Stimulated activated naive CD4-positive, alpha-beta T cell treated with Interleukin-2 at 50 U/mL for 16 hours (primary cell): ENCODE measurements at places on chromosomes 5 and 9.

DNA sequence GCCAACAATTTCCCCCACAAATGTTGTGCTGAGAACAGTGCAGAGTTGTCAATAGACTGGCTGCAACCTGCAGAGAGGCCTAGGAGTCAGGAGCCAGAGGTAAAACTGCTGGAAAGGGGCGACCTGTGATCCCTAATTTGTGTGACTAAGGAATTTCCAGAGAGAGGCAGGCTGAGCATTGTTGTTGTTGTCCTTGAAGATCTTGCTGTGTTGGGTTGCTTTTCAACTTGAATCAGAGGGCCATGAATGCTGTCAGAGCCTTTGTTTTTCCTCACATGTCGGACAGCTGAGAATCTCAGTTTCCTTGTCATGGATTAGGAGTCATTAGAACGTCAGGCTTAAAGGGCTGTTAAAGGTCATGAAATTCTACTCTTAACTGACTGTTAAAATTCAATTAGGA is 134.6 kb upstream of the ASTN2 start:
- no peak for DNase-seq

DNA sequence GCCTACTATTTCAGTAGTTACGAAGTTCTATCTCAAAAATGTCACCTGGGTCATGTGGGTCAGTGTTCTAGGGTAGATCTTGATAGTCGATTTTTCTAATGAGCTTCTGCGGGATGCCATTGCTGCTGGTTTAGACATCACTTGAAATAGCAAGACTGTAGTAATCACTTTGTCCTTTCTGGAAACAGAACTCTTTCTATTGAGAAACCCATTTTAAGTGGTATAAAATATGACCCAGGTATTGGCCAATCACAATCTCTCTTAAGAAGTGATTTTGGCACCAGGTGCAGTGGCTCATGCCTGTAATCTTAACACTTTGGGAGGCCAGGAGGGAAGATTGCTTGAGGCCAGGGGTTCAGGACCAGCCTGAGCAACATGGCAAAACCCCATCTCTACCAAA is 17.6 kb downstream of the ARRDC3 start:
- DNase-seq = no peak

GRCh38 chr9:136117291-136117915 is 1.3 kb downstream of the TMEM250 start:
- peak; percentile 11 for DNase-seq

DNA sequence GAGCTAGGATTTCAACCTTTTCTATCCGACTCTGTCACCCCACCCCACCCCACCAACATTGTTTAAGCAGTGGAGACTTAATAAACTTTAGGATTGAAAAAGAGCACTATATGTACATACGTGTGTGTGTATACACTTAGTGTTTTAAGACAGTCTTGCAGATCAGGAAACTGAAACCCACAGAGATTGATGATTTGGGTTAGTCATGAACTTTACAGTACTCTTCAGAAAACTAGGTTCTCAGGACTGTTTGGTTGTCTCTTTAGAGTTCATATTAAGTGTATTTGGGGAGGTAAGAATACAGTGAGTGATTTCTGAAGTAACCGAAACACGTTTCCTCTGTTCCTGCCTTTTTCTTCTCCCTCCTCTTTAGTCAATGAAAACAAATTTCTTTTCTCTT is 1043.1 kb downstream of the TLE1 start:
- DNase-seq = no peak

GRCh38 chr5:32523625-32524024 is 61.7 kb upstream of the SUB1 start:
- DNase-seq = no peak

DNA sequence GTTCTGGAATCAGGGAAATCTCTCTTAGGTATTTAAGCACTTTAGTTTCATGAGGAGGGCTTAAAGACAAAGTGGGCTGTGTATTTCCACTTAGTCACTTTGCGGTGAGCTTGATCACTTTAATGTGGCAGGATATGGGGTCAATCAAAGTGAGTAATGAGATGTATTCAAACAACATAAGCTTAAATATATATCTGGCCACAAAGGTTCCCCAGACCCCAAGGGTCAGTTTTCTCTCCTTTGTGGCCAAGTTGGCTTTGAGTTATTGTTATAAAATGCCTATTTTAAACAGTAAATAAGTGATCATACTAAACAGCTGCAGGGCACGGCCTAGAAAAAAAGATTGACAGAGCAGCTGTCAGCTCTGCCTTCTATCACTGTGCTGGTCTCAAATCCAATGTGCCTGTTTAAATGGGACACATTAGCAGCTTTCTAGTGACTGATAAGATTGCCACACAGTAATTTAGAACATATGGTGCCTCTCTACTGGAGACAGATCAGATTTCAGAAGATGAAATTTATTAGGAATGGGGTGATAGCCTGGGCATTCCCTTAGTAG is 363.9 kb downstream of the AGTPBP1 start:
- no peak for DNase-seq

- DNase-seq = no peak
These were observed 140.4 kb downstream of the AUH start for GRCh38 chr9:91221332-91221731.

DNA sequence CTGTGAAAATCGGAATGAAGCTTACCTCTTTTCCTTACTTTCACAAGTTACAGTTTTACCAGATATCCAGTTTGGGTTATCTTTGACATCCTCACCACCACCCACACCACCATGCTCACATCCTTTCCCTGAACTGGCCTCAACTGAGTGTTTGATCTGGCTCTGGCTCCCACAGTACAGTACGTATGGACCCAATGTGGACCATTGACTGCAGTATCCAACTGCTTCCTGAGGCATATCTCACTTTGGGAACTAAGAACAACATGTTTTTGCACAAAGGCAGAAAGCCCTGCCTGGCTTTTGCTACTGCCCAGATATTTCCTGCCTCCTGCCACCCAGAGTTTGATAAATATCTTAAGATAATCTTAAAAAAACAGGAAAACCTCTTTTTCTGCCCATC is 1232.0 kb upstream of the CDH18 start:
- no peak for DNase-seq

DNA sequence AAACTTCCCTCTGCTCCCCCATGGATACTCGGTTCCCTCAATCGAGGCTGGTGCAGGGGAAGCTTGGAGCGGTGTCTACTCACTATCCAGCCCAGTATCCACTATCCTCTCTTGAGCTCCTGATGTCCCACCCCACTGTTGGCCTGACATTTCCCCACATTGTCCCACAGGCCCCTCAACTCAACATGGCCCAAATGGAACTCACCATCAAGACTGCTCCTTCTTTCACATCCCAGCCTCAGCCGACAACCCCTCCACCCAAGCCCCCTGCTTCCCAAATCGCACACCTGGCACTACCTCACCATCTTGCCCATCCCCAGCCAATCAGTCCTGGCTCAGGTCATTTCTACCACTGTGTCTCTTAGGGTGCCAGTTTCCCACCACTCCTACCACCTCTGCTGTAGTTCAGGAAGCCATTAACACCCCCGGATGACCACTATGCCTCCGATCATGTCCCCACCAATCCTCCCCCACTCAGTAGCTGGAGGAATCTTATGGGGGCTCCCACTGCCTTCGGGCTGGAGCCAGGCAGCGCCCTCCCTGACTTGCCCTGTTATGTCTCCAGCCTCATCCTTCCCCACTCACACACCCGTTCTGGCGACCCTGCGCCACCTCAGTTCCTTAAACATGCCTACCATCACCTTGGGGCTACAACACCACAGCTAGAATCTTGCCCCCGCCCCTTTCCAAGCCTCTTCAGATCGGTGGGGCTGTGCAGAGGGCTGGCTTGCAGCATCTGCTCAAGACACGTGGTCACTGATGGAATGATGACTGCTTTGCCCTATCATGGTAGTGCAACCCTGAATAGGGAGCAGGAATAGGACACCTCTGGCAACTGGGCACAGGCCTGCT is 273.6 kb downstream of the FSTL4 start:
- DNase-seq = no peak

DNA sequence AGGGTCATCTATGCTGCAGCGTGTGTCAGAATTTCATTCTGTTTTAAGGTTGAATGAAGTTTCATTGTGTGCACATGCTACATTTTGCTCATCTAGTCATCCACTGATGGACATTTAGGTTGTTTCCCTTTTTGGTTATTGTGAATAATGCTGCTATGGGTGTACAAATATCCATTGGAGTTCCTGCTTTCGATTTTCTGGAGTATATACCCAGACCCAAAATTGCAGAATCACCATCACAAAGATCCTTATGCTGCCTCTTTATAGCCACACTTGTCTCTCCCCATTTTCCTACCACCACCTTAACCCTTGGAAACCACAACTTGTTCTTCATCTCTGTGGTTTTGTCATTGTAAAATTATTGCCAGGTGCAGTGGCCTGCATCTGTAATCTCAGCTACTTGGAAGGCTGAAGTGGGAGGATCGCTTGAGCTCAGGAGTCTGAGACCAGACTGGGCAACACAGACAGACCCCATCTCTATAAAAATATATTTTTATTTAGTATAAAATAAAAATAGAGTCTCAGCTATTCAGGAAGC is 166.2 kb downstream of the HSD17B3 start:
- DNase-seq = no peak

GRCh38 chr9:79684711-79685575 is 113.2 kb downstream of the TLE4 start:
- no peak for DNase-seq

DNA sequence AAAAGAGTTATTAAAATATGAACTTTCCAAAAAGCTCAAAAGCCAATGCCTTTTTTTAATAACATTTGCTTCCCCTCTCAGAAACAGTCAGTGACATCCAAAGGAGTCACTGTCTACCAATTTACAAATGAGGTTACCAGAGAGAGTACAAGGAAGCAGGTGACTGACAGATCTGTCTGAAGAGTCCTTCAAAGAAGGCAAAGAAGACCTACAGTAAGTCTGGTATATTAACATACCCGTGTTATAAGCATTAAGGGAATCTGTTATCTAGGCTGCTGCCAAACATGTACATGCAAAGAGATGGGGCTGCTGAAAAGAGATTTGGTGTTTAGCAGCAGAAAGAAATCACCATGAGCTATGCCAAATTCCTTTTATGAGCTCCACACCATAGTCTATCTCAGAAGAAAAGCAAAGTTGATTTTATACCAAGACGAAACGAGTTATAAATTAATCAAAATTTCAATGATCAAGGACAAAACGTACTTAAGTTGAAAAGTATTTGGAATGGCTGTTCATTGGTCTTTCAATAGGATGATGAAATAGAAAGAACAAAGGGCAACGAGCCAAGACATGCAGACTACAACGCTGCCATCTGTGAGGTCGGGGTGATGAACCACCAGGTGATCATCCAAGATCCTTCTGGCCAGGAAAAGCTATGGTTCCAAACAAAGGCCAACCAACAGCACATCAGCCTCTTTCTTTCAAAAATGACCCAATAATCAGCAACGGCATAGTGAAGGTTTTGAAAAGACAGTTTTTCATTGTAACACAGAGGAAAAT is 8.1 kb downstream of the PRELID2 start:
- DNase-seq = no peak

- no peak for DNase-seq
These were observed 2.4 kb downstream of the FCN1 start for GRCh38 chr9:134915046-134915985.

DNA sequence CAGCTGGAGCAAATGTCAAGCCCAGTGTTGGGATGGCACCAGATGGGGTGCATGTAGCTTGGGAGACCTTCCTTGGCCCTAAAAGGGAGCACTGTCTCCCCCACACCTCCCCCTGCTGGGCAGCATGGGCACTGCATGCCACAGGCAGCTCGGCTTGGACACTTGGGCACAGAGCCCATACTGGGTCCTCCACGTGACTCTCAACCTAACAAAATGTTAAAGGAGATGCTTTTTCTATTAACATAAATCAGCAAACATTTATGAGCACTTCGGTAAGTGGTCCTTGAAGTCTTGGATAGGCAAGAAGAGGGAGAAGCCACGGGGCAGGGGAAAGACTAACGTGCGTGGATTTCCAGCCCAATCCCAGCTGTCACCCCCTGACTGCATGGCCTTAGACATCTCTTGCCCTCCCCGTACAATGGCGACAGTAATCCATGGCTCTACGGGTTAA is 23.9 kb upstream of the MAPK9 start:
- DNase-seq = peak; percentile 55

GRCh38 chr5:97427235-97427634 is 244.2 kb upstream of the RIOK2 start:
- DNase-seq = no peak

DNA sequence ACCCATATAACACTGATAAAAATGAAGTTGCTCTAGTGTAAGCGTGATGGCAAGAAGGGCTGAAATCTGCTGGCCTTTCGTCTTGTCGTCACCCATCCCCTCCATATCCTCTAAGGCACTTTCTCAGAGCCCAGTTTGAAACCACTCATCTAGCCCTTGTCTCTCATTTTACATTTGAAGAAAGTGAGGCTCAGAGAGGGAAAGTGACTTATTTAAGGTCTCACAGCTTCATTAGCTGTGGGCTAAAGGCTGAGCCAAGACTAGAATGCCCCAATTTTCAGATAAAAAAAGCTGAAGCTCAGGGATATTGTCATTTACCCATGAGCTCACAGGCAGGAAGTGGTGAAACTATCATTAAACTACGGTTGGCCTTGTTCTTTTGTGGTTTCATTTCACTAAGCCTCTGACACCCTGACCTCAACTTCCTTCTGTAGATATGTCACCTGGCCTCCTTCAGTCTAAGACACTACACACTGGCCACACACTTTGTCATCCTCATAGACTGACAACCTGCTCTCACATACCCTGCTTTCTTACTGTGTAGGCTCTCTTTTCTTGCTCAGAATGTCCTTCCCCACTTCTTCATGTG is 176.7 kb upstream of the DMAC1 start:
- DNase-seq = peak; percentile 39

DNA sequence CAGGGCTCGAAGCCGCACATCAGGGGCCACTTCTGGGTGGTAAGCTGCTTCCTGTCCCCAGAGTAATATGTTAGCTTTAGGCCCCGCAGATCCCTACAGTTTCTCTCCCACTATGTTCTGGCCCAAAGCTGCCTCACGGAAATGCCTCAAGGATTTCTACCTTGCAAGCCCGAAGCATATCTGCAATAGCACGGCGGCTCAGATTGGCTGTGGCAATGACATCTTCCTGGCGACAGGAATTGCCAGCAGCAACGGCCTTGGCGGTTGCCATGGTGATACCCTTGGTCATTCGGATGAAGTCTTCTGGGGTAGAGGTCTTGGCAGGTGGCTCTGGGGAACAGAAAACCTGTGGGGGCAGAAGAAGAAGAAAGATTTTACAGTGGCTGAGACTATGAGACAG is 10.3 kb upstream of the TPM2 start:
- DNase-seq = no peak

DNA sequence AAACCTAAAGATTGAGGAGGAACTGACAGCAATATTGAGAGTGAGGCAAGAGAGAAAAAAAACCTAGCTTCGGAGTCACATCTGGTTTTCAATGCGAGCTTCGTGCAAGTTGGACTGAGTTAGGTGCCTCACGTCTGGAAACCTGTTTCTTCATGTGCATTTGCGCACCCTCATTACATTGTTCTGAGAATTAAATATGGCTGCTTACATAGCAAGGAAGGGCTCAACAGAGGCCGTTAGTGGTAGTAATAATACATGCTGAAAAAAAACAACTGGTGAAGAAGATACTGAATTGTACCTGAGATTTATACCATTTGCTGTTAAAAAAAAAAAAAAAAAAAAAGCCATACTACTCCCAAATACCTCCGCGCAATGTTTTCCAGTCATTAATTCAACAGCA is 18.6 kb downstream of the DNAJA1 start:
- DNase-seq = no peak
